Foreskin keratinocyte (primary cell): ENCODE measurements at places on chromosomes 3 and 15. TPM values are rescaled to one million over a fixed set of nuclear protein-coding genes. Genes with fewer than 3 reads are reported as not detected.

NISCH gene
- total RNA-seq: 40.3 and 52.9 TPM in 2 replicates

SLCO3A1 gene
- 10.5 and 13.7 TPM in 2 replicates for total RNA-seq

EMC7 gene
- 47.2 and 51.8 TPM in 2 replicates for total RNA-seq

IL17RC gene
- 22.4 and 25.9 TPM in 2 replicates for total RNA-seq

CHRM5 gene
- total RNA-seq: not detected in 2 replicates

NR1I2 gene
- not detected in 2 replicates for total RNA-seq
